Activated effector memory CD4-positive, alpha-beta T cell treated with anti-CD3 and anti-CD28 coated beads, Interleukin-2, amount 50 U/mL, for 16 hours (primary cell): ENCODE measurements at places on chromosomes 7 and 10.

GRCh38 chr7:137110535-137110934 lies 233.0 kb downstream of the PTN start:
- DNase-seq: no peak

DNA sequence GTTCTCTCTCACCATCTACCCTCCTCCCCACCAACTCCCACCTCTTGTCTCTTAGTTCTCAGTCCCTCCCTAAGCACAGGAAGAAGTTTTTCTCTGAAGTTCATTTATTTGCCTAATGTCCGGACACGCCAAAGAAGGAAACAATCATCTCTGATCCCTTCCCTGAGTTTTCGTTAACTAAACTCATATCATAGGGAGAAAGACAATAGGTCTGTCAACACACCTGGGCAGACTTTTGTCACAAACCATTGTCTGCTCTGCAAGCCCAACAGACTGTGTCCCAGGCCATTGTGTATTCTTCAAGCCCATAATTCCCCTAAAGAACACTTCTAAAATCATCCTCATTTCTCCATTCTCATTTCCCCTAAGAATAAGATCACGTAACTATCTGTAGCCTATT lies 691.0 kb upstream of the MBL2 start:
- DNase-seq: no peak

DNA sequence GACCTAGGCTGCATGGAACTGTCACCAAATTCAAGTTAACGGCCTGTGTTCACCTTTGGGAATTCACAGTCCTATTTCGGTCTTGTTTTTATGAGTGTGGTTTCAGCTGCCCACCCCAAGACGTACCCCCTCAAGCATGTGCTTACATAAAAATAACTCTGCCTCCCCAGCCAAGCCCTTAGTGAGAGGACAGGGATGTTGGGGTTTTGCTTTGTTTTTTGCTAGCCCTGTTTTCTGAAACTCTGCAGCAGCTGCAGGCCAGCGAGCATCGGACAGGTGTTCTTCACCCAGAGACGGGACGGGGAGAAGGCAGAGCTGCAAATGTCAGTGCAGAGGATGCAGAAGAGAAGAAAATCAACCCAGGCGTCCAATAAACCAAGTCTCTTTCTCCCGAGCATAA lies 13.5 kb downstream of the CHST15 start:
- DNase-seq: no peak

DNA sequence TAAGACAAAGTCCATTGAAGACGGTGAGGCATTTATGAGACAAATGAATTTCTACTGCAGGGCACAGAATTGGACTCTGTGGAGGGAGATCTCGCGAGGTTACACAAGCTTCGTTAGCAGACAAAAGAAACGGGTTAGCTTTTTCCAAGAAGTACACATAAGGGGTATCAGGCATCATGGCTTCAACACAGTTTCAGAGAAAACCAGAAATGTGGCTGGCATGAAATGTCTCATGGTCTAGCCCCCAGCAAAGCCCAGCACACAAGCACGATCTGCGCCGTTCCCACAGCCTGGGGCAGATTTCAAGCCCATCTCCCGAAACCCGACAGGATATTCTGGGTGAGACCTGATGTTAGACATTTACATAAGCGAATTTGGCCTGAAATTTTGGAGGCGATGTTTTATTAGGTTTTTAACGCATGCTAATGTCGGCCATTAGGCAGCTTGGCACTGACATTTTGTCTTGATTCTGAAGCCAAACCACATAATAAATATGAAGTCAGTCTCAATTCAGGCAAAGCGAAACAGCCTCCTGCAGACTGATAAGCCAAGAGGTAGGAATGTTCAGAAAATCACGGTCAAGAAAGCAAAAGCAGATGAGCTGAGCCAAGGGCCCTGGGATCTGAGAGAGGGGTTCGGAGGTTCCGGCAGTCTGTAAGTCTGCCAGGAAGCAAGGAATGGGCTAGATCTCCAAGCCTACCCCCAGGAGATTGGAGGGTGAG lies 240.5 kb downstream of the PRPF18 start:
- no peak for DNase-seq

- DNase-seq: no peak
Observed at GRCh38 chr10:64959116-64959515, 1437.9 kb downstream of the REEP3 start.
